ENCODE measurements at places on chromosomes 12 and 14.

DNA sequence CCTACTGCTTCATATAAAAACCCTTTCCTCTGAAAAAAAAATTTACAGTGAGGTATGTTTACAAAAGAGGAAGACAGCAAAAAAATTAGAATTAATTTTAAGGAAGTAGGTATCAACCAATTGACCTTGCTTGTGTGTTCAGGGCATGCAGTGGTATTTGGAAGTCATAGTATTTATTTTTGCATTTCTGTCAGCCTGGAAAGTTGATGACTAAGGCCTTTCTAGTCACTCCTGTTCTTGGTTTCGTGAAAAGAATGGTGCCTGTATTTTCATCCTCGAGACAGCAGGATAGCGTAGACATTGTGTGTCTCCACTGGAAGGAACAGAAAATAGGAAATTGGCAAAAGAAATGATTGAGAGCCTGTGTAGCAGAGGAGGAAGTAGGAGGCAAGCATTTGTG is 24.5 kb downstream of the SLC16A7 start:
- no peak for DNase-seq

DNA sequence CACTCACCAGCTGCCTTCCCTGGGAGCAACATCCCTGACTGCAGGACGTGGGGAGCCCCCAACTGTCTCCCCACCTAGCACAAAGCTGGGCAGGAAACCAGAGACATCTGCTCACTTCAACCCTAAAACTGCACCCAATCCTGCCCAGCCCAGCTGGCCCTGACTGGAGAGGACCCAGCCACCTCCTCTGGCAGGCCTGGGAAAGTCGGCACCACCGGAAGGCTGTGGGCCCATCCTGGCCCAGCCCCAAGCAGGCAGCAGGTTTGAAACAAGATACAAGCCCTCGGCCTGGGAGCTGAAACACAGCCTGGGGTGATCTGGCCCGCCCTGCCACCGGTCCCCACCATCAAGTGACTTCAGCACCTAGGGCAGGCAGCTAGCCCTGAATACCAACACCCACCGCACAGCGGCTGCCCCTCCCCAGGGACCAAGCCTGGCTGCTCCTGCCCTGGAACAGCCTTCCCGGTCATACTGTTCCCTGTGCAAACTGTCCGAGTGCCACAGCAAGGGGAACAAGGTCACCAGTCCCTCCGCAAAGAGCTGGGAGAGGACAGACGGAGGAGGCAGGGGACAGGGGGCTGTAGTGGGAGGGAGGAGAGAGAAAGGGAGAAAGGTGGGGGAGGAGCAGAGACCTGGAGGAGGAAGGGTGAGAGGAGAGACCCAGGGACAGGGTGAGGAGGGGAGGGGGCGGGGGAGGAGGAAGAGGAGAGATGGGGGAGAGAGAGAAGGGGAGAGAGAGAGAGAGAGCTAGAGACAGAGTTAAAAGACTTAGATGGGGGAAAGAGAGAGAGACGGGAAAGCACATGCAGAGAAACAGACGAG is 115.7 kb downstream of the RFLNA start:
- DNase-seq: no peak

DNA sequence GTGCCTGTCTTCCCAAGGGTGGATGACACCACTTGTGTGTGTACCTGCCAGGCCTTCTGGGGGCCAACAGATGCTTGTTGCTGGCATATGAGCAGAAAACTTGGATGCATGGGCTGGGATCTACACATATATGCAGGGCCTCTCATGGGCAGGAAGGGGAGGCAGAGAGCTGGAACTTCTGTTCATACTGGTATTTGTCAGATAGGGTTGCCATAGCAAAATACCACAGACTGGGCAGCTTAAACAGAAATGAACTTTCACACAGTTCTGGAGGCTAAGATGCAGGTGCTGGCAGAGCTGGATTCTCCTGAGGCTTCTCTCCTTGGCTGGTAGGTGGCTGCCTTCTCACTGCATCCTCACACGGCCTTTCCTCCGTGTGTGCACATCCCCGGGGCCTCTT is 121.8 kb downstream of the SUDS3 start:
- DNase-seq: no peak

GRCh38 chr14:21302013-21302835 is 22.3 kb downstream of the RPGRIP1 start:
- DNase-seq: no peak

GRCh38 chr12:42145197-42145549 is 499 bp upstream of the GXYLT1 start:
- DNase-seq: no peak

DNA sequence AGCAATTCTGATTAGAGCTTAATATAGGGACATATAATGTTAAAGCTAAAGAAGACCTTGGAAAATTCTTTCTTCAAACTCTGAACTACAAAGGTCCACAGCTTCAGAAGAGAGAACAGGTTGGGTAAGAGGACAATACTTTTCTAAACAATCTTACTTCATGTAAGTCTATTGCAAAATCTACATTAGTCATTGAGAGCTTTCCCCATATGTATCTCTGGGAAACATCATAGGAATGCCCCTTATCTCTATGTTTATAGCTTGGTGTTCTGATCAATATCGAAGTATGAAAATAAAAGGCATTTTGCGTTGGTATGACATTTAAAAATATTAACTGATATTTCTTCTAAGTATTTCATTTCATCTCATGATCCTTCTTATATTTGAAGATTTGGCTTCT is 962.6 kb downstream of the AACS start:
- DNase-seq: no peak

DNA sequence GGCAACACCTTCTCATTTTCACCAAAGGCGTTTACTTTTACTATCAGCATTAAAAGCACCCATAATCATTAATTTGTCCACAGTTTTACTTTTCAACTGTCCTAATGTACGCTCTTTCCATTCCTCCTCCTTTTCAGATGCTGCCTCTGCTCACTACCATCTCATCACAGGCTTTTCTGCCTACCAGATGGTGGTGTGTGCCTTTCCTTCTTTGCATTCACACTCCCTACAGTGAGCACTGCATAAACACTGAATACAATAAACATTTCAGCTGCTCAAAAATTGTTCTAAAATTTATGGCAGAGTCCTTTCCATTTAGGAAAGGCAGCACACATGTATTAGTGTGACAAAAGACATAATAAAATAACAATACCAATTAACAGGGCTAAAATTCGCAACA is 435.7 kb downstream of the GXYLT1 start:
- no peak for DNase-seq

- no peak for DNase-seq
Observed at GRCh38 chr12:117861691-117862090, 107.1 kb downstream of the KSR2 start.

DNA sequence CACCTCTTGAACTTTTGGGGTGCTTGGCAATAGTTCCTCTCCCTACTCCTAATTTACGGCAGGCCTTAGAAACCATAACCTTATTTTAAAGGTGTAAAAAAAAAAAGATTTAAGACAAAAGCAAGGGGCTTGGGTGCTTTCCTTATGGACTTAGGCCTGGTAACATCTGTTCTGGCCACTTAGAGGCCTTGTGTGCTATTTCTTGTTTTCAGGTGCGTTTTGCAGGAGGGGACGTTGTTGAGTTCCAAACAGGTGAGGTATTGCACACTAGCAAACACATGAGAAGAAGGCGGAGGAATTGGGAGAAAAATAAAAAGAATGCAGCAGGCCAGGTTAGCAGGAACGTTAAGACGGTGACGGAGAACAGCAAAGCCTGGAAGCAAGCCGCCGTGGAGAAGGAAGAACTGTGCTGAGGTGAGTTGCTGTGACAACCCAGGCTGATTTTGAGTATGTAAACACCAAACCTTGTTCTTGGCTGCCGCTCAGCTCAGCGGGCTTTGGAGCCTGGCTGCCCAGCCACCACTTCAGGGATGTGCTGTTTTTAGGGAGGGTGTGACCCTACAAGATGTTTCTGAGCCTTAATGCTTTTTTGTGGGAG is 17.3 kb downstream of the EMG1 start:
- peak; percentile 55 for DNase-seq

- no peak for DNase-seq
Observed at GRCh38 chr12:80199931-80200330, 100.6 kb downstream of the OTOGL start.

- peak; percentile 63 for DNase-seq
Observed at GRCh38 chr14:61280092-61280525, 1.0 kb downstream of the TMEM30B start.

DNA sequence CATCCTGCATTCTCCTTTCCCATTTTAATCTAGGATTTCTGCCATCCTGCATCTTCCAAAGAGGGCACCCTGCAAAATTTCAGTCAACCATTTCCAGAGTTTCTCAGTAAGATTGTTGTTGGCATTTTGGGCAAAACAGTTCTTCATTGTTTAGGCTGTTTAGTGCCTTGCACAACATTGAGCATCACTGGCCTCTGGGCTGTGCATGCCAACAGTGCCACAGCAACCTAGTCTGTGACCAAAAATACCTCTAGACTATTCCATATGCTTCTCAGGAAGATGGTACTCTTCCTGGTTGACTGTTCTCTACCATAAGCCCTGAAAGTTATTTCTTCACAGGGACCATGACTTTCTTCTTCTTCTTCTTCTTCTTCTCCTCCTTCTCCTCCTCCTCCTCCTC is 32.5 kb upstream of the ISM2 start:
- no peak for DNase-seq

GRCh38 chr12:1870086-1870485 is 48.4 kb downstream of the CACNA2D4 start:
- no peak for DNase-seq

- DNase-seq: no peak
Observed at GRCh38 chr12:10361622-10362021, 28.2 kb downstream of the KLRK1 start.

- no peak for DNase-seq
Observed at GRCh38 chr14:76672123-76672522, 89.1 kb upstream of the VASH1 start.

DNA sequence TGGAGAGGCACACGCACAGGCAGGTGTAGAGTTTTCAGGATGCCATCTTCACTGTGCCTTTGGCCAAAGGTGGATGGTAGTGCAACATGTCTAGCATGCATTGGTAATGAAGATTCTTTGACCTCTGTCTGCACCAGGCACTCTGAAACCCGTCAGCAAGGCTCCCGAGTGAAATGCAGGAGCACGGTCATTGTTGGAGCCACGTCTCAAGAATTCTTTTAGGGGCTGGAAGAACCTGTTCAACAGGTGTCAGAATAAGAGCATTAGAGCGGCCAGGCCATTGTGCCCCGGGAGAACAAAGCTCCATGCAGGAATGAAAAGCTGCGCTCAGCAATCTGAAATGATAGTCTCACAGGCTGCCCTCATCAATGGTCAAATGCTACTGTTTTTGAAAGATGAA is 40.2 kb upstream of the DICER1 start:
- DNase-seq: no peak

DNA sequence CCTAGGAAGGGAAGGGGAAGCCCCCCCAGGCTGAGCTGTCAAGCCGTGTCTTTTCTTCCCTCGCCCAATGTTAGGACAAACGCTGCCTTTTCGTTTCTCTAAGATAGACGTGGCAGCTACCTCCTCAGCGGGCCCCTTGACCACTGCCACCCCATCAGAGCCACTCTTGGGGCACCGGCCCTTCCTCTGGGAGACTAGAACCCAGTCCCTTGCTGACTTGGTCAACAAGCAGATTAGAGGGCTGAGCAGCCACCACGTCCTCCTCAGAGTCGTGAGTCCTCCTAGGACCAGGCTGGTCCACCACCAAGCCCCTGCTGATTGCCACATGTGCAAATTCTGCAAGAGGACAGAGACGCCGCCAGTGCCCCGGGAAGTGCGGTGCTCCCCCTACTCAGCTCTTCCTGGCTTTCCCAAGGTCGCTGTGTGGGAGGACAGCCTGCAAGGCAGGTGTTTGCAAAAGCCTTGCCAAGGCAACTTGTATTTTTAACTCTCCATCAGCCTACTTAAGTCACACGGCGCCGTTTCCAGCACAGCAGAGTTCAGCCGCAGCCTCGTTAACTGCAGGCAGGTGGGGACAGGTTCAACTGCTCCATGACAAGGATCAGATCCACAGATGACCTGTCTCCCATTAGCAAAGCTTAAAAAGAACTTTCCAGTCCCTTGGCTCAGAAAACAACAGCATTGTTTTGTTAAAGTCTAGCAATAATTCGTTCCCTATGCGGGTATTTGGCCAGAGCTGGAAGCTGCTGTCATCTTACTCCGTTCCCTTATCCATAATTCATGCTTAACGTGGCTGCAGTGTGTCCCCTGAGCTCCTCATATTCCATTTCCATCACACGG is 65.6 kb downstream of the TESC start:
- no peak for DNase-seq

GRCh38 chr12:59695379-59695778 is 99.5 kb downstream of the SLC16A7 start:
- no peak for DNase-seq

GRCh38 chr12:22043943-22044342 is 2.1 kb upstream of the CMAS start:
- no peak for DNase-seq

GRCh38 chr12:131241517-131241916 is 287.8 kb downstream of the ADGRD1 start:
- no peak for DNase-seq

- DNase-seq: no peak
Observed at GRCh38 chr12:116759783-116760621, 21.9 kb downstream of the RNFT2 start.

- no peak for DNase-seq
Observed at GRCh38 chr14:65287264-65288131, 125.0 kb upstream of the FUT8 start.

- DNase-seq: no peak
Observed at GRCh38 chr14:70685474-70686197, 43.9 kb downstream of the TTC9 start.

GRCh38 chr12:111363578-111363977 is 5.3 kb downstream of the PHETA1 start:
- DNase-seq: no peak

- no peak for DNase-seq
Observed at GRCh38 chr12:14854586-14855183, 11.4 kb upstream of the ART4 start.

GRCh38 chr12:89593873-89594272 is 68.0 kb upstream of the POC1B start:
- no peak for DNase-seq

GRCh38 chr12:71999795-72000194 is 61.1 kb downstream of the TPH2 start:
- no peak for DNase-seq

Data from left colon (tissue), 2 donors.